LNCaP clone FGC (cell line): ENCODE measurements at places on chromosomes 7 and 10.

DNA sequence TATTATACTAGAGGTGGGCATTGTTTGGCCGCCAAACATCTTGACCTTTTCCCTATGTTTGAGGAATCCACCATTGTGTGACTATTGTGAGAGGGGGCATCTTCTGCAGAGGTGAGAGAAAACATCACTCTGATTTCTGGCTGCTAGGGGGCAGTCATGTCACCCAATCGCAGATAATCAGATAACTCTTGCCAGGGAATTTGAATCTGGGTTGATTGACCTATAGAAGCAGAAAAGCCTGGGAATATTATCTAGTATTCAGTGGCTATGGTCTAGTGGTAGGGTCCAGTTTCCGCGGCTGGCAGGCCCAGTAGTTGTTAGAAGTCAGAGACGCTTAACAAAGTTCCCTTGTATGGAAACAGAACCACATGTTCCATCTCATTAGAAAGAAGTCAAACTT, 808.5 kb downstream of the PHTF2 start:
- DNase-seq = no peak

DNA sequence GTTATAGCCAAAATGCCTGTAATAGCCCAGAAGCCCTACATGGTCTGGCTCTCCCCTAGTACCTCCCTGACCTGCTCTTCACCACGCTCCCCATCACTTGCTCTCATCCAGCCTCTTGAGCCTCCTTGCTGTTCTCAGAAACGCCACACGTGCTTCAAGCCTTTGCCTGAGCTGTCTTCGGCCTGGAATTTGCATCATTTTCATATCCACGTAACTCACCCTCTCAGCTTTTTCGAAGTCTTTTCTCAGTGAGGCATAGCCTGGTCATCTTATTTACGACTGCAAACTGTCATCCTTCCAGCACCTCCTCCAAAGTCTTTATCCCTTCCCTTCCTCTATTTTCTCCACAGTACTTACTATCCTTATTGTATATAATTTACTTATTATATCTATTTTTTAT, 151.0 kb upstream of the AHR start:
- DNase-seq = no peak

- no peak for DNase-seq
Observed at GRCh38 chr10:57959318-57960006, 308.2 kb downstream of the IPMK start.

DNA sequence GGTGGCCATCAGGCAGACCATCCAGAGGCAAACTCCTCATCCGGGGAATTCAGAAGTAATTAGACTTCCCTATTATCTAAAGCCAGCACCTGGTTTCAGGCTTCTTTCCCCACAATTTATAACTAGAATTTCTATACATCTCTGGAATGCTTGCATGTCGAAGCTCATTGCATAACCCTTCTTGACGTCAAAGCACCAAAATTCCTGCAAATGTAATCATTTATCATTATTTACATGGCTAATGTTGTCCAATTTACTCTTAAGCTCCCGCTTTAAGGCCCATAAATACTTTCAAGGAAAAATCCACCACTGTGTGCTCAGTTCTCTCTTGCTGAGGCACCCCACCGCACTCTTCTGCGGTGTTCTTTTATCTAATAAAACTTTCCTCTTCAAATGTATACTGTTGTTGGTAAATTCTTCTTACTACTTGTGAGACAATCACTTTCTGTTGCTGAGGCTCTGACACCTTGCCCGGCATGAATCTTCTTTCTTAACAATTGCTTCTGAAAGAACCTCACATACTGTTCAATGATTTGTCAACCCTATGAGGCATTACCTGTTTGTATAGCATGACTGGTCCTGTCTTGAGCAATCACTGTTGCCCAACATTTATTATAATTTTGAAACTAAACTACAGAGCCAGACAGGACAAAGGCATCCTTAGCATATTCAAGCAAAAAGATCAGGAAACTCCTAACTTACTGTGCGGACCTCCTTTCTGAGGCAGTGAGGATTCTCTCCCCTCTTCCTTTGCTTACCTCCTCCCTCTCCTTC, 17.4 kb upstream of the GPR141 start:
- no peak for DNase-seq
